ENCODE measurements at places on chromosomes 4 and X.

DNA sequence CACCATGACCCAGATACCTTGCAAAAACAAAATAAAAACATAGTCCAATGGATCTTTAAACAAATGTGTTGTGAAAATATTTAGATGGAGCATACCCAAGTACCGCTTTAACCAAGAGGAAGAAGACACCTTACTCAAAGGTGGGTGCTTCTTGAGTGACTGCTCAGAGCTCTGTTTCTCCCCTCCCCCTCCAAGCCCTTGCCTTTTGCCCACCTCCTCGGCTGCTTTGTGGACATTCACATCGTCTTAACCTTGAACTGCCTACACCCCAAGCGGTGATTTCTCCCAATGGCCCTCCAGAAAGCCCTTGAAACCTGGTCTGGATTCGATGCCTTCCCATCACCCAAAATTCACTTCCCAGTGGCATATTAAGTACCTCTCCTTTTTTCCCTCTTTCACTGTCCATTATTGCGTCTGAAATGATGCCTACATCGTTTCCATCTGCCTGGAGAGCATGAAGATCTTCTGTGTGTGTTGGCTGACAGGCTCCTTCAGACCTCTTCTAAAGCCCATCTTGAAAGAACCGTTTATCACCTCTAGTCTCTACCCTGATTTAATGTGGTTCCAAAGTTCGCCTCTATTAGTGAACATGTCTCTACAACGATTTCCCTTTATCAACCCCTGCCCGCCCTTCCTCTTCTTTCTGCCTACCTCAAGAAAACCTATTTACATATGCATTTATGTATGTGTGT lies 968 bp downstream of the GPRIN3 start:
- no peaks in the 10 kb centered on the region for H3K36me3 ChIP-seq
- H3K27ac ChIP-seq: no peak overlapping the region
- H3K4me3 ChIP-seq: no peak overlapping the region
- no peak for DNase-seq
- no peaks in the 10 kb centered on the region for H3K4me1 ChIP-seq

DNA sequence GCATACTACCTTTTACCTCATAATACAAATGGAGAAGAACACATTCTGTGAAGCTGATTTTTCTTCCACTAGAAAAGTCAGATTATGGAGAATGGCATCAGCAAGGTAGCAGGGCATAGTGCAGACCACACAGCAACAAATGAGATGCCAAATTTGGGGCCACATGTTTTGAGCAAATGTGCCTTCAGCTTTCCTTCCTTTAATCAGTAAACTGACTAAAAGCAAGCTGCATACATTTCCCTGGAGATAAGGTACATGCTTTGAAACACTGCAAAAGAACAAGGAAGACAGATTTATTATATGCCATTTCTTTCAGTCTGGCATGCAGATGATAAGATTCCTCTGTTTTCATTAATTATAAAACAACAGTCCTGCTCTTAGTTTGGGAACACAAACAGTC lies 67.1 kb upstream of the GUCY1A1 start:
- no peaks in the 10 kb centered on the region for H3K27me3 ChIP-seq
- no peaks in the 10 kb centered on the region for H3K36me3 ChIP-seq
- no peak for DNase-seq
- no peak overlapping the region for H3K4me3 ChIP-seq

- no peak overlapping the region for H3K27ac ChIP-seq
- peaks cover 21% of the 10 kb centered on the region for H3K4me1 ChIP-seq
- no peaks in the 10 kb centered on the region for H3K36me3 ChIP-seq
- H3K27me3 ChIP-seq: no peaks in the 10 kb centered on the region
Measured at GRCh38 chr4:18213576-18214198, 192.1 kb upstream of the LCORL start.

DNA sequence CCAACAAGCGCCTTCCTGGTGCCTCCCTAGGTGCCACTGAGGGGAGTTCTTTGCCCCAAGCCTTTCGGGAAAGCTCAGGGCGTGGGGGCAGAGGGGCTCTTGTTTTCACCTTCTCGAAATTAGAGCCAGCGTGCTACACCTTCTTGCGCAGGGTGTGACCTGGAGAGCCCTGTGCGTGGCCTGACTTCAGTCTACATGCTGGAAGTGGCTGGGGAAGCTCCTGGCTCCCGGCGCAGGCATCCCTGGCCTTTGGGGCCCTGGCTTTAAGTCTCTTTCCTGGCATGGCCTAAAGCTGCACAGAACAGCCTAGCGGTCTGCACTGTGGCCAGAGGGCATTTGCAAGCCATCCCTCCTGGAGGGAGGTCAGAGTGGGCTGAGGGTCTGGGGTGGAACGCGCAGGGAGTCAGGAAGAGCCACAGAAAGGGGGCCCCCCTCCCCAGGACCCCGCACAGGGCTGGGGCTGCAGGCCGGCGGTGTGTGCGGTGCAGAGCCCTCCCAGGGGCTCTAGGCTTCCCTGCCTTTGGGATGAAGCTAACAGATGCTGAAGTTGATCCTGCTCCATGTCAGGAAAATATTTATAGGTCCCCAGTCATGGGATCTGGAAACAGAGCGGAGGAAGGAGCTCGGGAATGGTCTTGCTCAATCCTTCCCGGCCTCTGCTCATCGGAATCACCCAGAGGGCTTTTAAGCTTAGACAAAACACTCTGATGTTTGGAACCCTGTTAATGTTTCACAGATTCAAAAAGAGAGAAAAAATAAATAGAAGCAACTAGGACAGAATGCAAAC lies 781 bp upstream of the SPON2 start:
- no peaks in the 10 kb centered on the region for H3K36me3 ChIP-seq
- peaks cover 9% of the 10 kb centered on the region for H3K27me3 ChIP-seq
- no peak overlapping the region for H3K27ac ChIP-seq
- no peak for DNase-seq
- H3K4me3 ChIP-seq: no peak overlapping the region
- peaks cover 9% of the 10 kb centered on the region for H3K4me1 ChIP-seq

GRCh38 chr4:26455571-26455970 lies 34.7 kb downstream of the CCKAR start:
- H3K27me3 ChIP-seq: no peaks in the 10 kb centered on the region
- no peaks in the 10 kb centered on the region for H3K4me1 ChIP-seq
- DNase-seq: no peak
- no peak overlapping the region for H3K4me3 ChIP-seq
- no peaks in the 10 kb centered on the region for H3K36me3 ChIP-seq
- H3K27ac ChIP-seq: no peak overlapping the region

DNA sequence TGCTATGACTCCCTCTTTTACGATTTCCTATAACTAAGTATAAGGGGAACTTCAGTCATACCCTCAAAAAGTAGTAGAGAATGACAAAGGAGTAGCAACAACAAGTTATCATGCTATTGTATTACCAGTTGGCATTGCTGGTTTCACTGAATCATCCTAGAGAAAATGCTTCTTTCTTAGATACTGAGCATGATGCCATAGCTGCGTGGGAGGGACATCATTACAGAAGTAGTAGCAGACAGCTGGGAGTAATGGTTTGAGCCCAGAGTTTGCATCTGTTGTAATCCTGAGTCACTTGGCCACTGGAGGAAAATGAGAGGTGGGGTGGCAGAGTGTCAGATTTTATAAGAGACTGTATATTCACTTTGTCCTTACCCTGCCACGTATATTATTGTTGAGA lies 38.6 kb downstream of the MTMR1 start:
- H3K4me3 ChIP-seq: no peak overlapping the region
- H3K4me1 ChIP-seq: no peaks in the 10 kb centered on the region
- no peaks in the 10 kb centered on the region for H3K36me3 ChIP-seq
- DNase-seq: no peak

DNA sequence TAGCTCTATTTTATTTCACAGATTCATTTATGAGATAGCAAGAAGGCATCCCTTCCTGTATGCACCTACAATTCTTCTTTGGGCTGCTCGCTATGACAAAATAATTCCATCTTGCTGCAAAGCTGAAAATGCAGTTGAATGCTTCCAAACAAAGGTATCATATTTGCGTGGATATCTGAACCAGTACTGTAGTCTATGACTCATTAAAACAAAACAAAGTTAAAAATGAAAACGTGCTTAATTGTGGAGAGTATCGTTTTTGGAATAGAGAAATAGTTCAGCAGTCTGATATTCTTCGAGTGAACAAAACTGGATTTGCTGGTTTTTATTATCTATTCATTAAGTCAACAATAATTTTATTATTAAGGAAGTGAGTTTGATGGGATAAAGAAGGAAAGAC lies 6.3 kb downstream of the AFP start:
- H3K27me3 ChIP-seq: no peaks in the 10 kb centered on the region
- no peaks in the 10 kb centered on the region for H3K4me1 ChIP-seq
- H3K4me3 ChIP-seq: no peak overlapping the region

GRCh38 chrX:17531500-17531899 lies 156.5 kb downstream of the NHS start:
- no peaks in the 10 kb centered on the region for H3K4me1 ChIP-seq
- H3K4me3 ChIP-seq: no peak overlapping the region
- DNase-seq: no peak
- no peak overlapping the region for H3K27ac ChIP-seq
- H3K27me3 ChIP-seq: no peaks in the 10 kb centered on the region

DNA sequence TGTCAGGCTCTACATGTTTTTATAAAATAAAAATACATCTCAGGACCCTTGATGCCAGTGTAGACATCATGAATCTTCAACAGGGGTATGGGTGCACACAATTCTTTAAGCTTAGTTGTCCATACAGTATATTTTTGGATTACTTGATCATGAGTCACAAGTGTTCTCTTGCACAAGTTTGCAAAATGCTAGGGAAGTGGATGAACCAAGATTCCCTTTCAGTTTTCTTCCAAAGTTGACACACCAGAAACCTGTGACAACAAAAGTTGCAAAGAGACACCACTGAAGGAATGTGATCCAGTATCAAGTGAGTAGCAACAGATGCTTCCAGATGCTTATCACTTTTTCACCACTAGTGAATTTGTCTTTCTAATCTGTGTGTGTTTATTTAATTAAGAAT lies 1021.2 kb downstream of the PCDH7 start:
- no peaks in the 10 kb centered on the region for H3K27me3 ChIP-seq
- DNase-seq: no peak
- H3K4me1 ChIP-seq: no peaks in the 10 kb centered on the region
- H3K27ac ChIP-seq: no peak overlapping the region
- H3K4me3 ChIP-seq: no peak overlapping the region

DNA sequence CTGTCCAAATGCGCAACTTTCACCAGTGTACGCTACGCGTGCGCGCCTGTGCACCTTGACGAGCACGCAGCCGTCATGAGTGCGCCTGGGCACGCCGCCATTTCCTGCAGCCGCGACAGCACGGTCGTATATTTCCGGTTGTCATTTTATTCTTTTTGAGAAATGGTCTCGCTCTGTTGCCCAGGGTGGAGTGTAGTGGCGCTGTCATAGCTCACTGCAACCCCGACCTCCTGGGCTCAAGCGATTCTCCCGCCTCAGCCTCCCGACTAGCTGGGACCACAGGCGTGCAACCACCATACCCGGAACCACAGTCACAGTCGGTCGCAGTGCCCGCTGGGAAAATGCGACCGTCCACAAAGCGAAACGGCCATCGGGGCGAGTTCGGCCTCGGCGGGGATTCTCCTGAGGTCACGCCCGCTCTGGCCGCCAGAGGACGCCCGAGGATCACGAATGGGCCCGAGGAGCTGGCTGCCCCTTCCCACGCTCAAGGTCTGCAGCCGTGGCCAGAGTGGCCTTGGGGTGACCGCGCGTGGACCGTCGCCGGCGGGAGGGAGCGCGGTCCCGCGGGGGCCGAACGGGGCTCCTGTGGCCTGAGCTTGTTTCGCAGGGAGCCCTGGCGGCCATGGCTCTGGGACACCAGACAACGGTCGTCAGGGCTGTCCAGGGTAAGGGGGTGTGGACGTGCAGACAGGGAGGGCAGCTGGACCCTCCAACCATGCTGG lies 23.7 kb upstream of the PNMA3 start:
- no peak overlapping the region for H3K4me3 ChIP-seq
- H3K27ac ChIP-seq: peak overlapping the region; percentile 25
- H3K27me3 ChIP-seq: no peaks in the 10 kb centered on the region
- no peak for DNase-seq
- H3K36me3 ChIP-seq: no peaks in the 10 kb centered on the region

DNA sequence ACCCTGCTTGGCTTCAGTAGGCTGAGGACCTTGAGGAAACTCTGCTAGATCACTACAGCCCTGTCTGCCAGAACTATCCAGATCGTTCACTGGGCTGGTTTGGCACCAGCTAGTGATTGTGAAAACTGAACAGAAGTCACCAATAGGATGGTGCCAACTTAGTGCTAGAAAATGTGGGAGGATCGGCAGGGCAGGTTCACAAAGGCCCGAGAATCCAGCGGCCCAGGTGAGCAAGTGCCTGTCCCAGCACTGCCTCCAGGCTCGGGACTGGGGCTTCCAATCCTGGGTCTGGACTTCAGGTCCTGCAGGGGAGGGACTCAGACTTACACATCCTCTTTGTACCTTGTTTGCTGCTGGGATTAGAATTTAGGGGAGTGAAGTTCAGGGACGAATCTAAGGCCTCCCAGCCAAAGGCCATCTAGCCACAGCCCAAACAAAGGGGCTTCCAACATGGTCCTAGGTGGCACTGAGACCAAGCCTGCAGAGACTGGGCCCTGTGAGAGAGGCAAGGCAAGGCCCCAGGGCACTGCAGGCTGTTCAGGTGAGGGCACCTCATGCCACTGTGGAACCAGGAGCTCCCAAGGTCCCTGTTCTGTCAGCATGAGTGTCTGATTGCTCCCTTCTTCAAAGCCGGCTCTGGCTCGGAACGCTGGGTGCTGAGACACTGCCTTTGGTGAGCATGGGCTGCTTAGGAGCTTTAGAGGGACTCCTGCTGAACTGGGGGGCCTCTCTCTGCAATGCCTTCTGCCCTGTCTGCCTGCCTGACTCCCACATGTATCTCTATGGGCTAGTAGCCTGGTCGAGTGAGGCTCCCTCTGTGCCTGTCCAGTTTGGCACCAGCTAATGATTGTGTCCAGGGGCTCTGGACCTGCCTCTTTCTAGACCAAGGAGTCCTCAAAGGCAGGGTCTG lies 20.7 kb upstream of the ZNF185 start:
- no peak overlapping the region for H3K27ac ChIP-seq
- H3K4me3 ChIP-seq: no peak overlapping the region
- H3K36me3 ChIP-seq: no peaks in the 10 kb centered on the region
- no peaks in the 10 kb centered on the region for H3K4me1 ChIP-seq
- no peak for DNase-seq

- H3K36me3 ChIP-seq: no peaks in the 10 kb centered on the region
- H3K4me1 ChIP-seq: no peaks in the 10 kb centered on the region
- no peak overlapping the region for H3K27ac ChIP-seq
- H3K27me3 ChIP-seq: no peaks in the 10 kb centered on the region
- DNase-seq: no peak
Measured at GRCh38 chr4:16757080-16757521, 141.3 kb downstream of the LDB2 start.

Data from GM12878 (cell line).